OCI-LY7 (cell line): ENCODE measurements at places on chromosomes 12 and 14. TPM values are rescaled to one million over a fixed set of nuclear protein-coding genes. Genes with fewer than 3 reads are reported as not detected.

ABHD12B gene
- total RNA-seq: 6.8 and 13.1 TPM in 2 replicates

ALG10 gene
- total RNA-seq: 28.8 and 30.3 TPM in 2 replicates

- DNase-seq: no peak
Measured at GRCh38 chr14:91330856-91331255, 86.4 kb upstream of the GPR68 start.

DNA sequence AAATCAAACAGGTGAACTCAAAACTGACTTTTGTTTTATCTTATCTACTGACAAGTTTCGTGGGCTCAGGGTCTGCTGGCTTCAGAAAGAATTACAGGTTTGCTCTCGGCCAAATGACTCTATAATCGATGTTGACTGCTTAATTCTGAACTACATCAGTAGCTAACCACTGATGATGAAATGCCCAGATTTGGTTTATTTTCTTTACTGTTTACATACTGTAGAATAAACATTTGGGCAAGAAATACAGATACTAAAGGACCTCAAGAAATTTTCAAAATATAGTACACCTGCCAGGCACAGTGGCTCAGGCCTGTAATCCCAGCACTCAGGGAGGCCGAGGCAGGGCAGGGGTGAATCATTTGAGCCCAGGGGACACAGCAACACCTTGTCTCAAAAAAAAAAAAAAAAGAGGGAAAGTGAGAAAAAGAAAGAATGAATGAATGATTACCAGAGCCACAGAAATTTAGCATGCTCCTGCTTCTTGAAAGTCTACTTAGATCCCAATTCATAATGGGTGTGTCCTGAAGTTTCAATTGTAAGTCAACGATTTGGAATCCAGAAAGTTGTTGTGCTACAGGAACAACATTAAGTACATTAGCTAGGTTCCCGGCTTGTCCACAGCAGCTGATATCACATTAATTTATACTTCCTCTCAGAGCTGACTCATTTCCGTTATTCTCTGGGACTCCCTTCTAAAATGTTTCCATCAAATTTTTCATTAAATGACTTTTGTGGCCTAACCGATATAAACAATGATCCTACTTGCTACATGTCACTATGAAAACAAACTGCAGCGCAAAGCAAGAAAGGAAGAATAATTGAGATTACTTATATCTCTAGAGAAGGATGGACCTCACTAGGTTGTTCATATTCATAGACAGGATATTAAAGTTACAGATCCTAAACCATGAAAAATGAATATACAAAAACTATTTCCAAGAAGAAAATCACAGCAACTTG lies 134.3 kb downstream of the MED13L start:
- no peak for DNase-seq

DNA sequence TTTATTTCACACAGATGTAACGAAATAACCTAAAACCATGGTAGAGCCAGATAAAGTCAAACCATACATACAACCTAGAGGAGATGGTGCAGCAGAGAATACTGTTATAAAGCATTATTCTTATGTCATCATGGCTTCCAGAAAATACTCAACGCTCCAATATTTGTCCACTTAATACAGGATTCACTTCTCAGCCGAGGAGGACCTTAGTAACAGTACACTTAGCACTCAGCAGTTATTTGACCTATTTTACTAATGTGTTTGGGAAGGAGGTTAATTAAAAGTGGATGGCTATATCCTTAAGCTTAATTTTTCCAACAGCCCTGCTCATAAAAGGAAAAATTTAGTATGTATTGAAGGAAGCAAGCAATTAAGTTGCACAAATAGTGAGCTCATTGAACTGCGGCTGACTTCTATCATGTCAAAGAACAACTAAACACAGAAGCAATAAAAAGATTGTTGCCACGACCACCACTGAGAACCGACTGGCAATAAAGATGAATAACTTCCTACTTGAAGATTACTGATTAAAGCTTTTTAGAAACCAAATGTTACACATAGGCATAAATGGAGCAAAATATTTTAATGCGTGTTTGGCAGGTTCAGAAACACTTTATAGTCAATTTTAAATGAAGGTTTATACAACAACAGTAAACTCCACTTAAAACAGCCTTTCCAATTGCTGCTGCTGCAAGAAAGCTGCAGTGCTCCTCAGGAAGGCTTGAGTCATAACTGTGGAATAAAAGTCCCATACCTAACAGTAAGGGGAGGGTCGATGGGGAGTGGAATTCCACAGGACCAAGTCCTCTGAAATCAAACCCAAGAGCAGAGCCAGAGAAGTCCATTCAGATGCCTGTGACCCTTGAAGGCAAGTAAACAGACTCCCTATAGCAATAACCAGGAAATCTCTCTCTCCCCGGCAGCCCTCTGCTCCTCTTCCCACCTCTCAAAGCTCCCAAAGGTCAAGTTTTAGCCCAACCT lies 218.9 kb upstream of the CDKN3 start:
- no peak for DNase-seq

- no peak for DNase-seq
Measured at GRCh38 chr14:28412077-28412476, 354.5 kb upstream of the FOXG1 start.

DNA sequence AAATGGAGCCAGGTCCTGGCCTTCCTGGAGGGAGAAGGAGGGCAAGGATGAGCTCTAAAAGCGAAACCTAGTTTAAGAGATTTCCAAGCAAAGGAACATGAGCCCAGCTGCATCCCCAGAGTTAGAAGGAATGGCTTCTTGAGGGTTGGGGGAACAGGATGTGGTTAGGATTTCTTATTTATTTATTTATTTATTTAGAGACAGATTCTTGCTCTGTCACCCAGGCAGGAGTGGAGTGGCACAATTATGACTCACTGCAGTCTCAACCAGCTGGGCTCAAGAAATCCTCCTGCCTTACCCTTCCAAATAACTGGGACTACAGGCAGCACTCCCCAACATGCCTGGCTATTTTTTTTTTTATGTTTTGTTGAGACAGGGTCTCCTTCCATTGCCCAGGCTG lies 25.3 kb upstream of the TMEM106C start:
- no peak for DNase-seq

DNA sequence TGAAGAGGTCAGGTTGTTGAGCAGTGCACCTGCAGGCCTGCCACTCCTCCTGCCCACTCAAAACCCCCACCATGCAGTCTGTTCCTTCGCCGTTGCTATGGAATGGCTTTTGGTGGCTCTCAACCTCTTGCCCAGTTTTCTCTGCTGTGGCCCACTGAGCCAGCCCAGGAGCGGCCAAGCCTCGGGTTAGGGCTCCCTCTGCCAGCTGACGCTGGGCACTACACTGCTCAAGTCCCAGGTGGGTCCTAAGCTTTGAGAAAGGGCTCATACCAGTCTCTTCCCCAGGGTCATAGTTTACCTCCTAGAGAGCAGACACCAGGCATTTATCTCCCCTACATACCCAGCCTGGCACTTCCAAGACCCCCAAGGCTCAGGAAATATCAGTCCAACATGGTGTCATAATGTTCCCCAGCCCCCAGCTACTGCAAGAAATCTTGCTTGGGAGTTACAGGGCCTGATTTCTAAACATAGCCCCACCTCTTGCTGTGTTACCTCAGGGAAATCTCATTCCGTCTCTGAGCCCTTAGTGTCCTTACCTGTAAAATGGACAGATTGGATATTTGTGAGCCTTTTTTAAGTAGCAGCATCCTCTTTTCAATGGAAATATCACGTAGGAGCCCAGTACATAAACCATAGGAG lies 59.4 kb downstream of the TSPAN11 start:
- DNase-seq: peak; percentile 66

DNA sequence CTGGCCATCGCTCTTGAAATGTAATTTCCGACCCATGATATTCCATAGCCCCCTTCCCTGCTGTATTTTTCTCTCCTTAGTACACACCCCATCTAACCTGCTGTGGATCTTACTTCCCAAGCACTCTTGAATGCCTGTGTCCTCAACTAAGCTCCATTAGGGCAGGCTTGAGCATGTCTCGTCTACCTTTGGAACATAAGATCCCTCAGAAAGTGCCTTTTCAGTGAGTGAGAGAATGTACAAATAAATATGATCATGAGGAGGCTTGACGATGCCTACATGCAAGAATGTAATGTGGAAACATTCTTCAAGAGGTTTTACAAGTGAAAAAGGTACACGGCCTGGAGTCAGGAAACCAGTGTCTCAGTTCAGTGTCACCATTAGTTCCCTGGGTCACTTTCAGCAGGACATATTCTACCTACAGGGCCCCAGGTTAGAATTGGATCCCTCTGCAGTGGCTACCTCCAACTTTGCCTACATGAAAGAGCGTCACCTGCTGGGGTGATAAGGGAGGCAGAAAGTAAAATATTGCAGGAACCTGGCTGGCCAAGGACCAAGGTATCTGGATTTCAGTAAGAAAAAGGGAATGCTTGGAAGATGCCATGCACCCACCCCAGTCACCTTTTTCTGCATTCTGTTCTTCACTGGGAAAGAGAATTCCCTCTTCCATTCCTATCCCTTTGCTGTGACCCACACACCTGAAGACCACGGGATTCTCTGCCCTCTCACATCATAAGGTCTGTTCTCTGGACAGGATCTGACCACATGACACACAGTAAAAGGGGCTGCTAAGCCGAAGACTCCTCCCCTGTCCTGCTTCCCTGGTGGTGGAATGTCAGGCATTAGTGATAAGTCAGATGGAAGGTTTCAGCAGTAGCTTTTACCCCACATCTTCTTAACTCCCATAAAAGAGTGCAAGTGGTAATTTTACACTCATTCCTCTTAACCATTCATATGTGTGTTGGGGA lies 24.6 kb upstream of the SERPINA1 start:
- DNase-seq: no peak

DNA sequence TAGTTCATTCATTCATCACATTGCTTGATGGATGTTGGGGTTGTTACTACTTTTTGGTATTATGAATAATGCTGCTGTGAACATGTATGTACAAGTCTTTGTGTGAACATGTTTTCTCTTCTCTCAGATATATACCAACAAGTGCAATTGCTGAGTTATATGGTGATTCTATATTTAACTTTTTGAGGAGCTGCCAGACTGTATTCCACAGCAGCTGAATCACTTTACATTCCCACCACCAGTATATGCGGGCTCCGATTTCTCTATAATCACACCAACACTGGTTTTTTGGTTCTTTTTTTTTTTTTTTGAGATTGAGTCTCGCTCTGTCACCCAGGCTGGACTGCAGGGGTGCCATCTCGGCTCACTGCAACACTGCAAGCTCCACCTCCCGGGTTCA lies 22.2 kb upstream of the PLEKHG6 start:
- DNase-seq: no peak

DNA sequence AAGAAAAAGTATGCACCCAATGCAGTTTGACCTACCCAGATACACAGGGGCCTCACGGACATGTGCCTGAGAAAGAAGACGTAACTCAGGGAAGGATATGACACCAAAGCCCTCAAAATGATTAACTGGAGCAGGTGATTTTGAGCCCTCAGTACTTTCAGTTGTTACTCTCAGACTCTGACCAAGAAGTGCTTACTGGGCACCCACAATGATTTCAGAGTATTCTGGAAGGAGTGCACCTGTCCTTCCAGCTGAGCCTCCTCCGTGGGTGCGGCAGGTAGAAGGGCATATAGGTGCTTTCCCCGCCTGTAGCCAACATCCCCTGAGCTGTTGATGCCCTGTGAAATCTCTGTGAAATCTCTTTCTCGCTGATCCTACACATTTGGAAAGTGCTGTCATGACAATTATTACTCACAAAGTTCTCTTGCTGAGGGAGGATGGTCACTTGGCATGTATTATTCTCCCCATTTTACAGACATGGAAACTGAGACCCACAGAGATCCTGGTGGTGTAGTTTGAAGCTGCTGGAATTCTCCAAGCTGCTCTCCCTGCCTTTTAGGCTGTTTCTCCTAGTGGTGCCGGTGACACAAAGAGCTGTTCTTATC lies 154.3 kb upstream of the CCND2 start:
- no peak for DNase-seq

DNA sequence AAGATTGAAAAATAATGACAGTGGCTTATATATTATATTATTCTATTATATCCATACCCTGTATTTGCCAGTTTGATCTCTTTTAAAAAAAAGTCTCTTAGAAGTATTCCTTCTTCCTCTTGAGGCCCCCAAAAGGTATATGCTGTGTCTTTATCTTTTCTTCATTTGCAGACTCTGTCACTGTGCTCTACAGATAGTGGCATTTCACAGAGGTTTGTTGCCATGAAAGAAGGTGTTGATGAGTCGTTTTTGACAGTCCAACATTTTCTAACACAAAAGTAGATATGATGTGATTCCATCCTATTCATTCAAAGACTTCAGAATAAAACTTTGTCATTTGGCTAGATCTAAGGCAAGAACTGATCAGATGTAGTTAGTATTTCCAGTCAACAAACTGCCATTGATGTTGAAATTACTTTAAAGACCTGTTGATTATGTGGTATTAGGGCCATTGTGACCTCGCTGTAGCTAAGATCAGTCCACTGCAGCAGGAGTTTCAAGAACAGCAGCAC lies at the start of gene CCDC196:
CCDC196 (plus strand) TSS at position 462 of the 512 bp plus-strand sequence. CDS start 132 bp downstream, outside the sequence.
- no peak for DNase-seq

DNA sequence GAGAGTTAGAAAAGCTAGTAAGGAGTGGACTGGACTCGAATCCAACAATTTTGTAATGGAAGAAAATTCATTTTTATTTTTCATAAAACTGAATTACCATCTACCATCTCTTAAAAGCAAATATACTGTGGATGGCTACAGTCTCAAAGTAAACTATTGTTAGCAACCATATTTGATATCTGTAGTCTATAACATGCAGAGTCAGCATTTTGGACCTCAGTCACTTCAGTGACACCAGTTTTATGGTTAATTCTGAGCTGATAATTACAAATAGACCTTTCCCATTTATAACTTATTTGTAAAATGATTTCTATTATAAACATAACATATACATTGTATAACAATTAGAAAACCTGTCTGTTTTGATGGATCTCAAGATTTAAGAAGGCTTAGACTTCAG lies 2.0 kb downstream of the KRAS start:
- DNase-seq: no peak
